B cell (primary cell): ENCODE measurements at places on chromosomes 12 and 14. TPM values are rescaled to one million over a fixed set of nuclear protein-coding genes. Genes with fewer than 3 reads are reported as not detected.
A peak's percentile ranks its signal among the peaks of the same experiment; 100 is the strongest.

Gene CCND2
- 9.2 and 20.7 TPM in 2 replicates for polyA plus RNA-seq

Gene IFI27L2
- polyA plus RNA-seq = 33.2 and 57.4 TPM in 2 replicates

Gene FGD4
- polyA plus RNA-seq = 2.0 and 2.1 TPM in 2 replicates

Gene FAM181A
- polyA plus RNA-seq = not detected in 2 replicates

Gene RNASE1
- 0.25 and 1.5 TPM in 2 replicates for polyA plus RNA-seq

DNA sequence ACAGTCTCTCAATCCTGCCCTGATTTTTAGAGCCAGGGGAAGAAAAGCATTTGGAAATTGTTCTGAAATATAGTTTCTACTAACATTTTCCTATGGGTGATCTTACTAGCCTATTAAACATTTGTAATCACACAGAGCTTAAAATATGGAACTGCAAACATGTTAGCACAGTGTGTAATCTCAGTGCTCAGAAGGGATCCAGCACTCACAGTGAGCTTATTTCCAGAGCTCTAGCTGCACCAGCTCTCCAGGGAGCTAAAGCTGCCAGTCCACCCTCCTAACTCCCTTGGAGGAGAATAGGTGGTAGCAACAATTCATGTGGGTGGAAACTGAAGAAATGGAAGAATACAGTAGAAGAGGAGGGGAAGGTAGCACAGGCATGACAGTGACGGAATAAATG, 64.9 kb upstream of the SYT1 start:
- no peak for DNase-seq

GRCh38 chr14:104927432-104927816, 2.7 kb downstream of the PLD4 start:
- DNase-seq = no peak

- no peak for DNase-seq
Measured at GRCh38 chr12:30437044-30437443, 258.6 kb downstream of the IPO8 start.

DNA sequence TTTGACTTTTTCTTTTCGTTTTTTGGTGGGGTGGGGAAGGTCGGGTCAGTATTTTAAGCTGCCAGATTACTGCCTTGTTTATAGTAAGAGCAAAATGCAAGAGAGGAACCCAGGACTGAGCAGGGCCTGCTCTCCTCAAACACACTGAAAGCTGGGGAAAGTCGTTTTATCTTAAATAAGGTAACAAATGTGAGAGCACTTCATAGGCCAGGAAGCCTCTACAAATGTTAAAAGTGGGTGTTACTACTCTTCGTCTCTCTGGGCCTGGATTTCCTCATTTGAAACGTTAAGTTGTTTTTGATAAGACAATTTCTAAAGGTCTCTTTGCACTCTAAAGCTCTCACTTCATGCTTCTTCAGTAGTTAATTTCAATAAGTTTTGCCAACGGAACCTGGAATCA, 33.8 kb downstream of the PLEKHG7 start:
- no peak for DNase-seq

DNA sequence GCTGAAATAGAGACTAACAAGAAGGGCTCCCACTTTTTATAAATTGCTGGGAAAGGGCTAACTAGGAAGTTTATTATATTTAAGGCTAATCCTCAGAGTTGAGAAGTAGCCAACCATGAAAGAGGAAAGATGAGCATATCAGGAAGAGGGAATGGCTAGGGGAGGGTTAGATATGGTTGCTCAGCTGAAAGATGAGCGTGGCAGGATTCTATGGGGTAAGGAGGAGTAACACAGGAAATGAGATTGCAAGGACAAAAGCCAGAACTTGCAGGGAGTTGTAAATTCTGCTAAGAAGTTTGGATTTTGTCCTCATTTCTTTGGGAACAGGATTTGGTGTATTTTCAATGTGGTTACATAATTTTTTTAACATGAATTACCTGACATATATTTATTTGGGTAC, 127.4 kb upstream of the ATP2B1 start:
- no peak for DNase-seq

DNA sequence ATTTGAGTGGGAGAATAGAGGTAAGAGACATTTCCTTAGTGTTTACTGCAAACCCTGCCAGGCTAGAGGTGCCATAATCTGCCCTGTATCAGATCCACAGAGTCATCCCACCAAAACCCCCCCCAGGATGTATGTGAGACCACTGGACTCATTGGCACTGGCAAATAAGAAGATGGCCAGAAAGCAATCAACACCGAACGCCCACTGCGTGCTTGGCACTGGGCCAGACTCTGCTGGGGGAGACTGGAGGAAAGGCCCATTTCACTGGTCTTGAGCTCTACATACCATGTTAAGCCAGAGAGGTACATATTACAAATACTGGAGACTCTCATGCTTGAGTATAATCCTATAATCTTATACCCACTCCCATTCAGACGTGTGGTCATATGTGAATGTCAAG, 44.0 kb downstream of the SMUG1 start:
- DNase-seq = no peak

DNA sequence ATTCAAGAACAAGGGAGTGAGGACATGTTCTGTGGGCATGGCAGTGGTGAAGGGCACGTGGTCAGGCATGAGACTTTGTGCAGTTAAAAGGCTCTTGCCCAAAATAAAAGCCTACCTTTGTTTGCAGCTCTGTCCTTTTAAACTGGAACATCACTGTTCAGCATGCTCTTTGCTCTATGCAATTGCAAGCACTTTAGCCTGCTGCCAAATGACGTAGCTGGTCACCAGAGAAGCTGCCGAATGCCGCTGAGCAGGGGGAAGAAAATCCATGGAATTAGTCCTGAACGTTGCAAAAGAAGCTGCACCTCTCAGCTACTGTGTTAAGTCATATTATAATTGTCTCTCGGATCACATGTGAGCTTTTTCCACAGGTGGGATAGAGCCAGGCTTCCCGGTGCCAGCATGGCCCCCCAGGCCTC, 176.3 kb upstream of the DIO2 start:
- DNase-seq = no peak

DNA sequence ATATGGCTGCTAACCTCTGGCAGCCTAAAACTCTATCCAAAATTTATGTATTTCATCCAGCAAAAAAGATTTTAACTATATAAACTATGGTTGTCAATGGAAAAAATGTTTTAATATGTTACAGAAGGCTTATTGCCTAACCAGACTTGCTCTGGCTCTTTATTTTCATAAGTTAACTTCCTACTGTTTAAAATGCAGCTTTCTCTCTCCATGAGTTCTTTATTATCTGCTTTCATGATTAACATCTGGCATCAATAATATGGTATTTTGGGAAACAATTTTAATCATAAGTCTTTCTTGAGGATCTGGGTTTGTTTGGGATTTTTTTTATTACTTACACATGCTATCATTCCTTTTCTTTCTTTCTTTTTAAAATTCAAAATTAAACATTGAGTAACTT, 20.5 kb downstream of the KERA start:
- no peak for DNase-seq

- no peak for DNase-seq
Measured at GRCh38 chr12:2547273-2548044, 247.3 kb upstream of the FKBP4 start.

DNA sequence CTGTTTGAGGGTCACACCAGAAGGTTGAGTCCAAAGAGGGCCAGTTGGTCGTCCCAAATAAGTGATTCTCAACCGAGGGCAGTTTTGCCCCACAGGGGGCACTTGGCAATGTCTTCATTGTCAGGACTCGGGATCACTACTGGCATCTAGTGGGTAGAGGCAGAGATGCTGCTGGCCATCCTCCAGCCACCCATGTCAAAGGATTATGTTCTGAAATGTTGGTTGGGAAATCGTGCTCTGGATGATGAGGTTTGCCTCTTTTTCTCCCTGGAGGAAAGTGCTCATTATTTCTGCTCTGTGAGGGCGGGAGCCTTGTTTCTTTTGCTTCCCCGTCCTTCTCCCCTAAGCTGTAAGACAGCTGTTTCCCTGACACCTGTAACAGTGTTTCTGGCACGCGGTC, 3.6 kb downstream of the ZNF839 start:
- DNase-seq = peak; percentile 54

GRCh38 chr12:101773650-101774162, 34.4 kb upstream of the SYCP3 start:
- DNase-seq = peak; percentile 77

DNA sequence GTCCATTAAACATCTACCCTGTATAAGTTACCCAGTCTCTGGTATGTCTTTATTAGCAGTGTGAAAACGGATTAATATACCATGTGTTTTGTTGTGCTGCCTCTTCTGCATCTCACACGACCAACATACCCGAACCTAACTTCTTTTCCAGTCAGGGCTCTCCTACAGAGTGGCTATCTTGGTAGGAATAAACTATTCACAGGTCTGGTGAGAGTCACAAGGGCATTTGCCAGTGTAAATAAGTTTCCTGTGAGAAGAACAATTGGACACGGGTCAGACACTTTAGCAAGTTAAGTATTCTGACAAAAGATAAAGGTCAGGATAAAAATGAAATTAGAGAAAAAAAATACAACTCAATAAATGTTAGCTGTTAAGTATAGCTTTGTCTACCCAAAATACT, 60.9 kb downstream of the MYF5 start:
- no peak for DNase-seq

DNA sequence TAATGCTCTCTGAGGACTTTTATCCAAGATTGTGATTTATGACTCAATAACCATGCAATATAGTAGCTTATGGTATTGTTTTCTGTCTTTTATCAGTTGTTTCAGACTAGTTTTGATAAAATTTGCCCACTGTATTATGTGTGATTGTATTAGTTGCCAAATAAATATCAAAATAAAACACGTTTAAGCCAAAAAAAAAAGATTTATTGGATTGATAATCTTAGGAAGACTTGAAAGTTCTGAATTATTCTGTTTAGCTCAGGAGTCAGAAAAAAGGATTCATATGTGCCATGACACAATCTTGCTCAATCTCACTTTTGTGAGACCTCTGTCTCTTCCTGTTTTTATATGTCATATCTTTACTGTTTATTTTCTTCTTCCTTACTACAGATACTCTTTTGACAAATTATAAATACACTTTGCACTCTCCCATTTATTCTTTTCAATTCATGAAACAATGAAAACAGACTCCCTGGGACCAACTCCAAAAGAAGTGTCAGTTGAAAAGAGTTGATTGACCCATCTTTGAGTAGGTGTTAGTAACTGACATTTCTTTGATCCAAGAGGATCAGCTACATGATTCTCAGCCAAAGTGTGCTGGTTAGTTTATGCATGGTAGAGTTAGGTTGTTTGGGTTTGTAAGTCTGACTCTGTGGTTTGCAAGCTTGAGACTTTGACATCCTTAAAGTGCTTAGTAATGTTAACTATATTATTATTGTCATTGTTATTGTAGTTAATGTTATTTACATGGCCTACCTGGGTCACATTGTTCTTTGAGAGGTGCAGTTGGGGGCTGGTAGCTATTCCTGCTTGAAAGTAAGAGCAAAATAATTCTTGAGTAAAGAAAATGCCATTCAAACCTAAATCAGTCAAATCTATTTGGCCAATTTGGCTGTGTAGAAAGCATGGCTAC, 2.5 kb downstream of the OR6C76 start:
- DNase-seq = no peak

- no peak for DNase-seq
Measured at GRCh38 chr14:99675951-99676350, 8.1 kb upstream of the CYP46A1 start.
